ENCODE measurements at places on chromosomes 5 and 9.

GRCh38 chr5:151684690-151685361 is 1.9 kb downstream of the SPARC start:
- DNase-seq = no peak

GRCh38 chr5:104266161-104266560 is 703.6 kb upstream of the NUDT12 start:
- no peak for DNase-seq

DNA sequence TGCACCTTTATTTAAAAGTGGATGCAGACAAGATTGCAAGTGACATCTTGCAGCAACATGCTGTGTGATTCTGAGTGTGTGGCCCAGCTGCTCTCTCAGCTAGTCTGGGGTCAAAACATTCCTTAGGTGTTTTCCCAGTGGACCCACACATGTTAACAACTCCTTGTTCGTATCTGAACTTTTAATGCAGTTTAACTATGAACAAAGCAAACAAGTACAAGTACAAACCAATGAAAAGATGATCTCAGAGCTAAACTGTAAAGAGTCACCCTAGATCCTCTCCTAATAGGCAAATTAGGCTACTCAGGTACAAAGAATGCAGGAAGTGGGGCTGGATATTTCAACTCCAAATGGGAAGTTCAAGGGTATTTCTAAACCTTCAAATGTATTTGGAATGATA is 108.4 kb downstream of the ENTREP1 start:
- DNase-seq = no peak

DNA sequence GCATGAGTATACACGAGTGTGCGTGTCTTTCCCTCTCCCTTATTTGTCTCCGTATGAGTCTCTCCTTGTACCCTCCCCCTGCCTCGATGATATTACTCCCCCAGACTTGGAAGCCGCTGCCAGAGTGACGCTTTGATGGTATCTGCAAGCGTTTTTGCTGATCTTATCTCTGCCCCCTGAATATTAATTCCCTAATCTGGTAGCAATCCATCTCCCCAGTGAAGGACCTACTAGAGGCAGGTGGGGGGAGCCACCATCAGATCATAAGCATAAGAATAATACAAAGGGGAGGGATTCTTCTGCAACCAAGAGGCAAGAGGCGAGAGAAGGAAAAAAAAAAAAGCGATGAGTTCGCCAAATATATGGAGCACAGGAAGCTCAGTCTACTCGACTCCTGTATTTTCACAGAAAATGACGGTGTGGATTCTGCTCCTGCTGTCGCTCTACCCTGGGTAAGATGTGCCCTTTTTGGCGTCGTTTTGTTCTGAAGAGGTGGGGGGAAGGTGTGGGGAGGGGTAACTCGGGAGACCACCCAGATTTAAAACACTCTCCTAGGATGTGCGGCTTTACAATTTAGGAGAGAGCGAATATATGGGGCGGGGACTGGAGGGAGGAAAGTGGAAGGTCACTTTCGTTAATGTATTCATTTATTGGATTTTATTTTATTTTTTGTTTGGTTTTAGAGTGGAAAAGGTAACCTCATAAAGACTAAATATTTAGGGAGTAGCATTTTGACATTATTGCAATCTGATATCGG is at the start of gene GABRG2:
Gene GABRG2 (plus strand): TSS at position 119 of the 757 bp plus-strand sequence. CDS start 227 bp downstream, at position 346.
- no peak for DNase-seq

DNA sequence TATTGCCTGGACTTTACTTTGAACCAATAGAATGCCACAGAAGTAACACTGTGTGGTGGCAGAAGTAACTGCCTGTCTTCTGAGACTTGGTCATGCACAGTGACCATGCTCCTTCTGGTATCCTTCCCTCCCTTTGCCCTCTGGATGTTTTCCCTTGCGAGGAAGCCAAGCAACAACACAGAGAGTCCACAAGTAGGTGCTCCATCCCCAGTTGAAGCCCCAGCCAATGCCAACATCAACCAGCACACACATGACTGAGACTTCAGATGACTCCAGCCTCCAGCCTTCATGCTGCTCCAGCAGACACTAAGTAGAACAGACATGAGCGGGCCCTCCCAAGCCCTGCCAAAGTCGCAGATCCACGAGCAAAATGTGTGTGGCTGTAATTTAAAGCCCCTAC is 129.6 kb downstream of the EPB41L4A start:
- no peak for DNase-seq

DNA sequence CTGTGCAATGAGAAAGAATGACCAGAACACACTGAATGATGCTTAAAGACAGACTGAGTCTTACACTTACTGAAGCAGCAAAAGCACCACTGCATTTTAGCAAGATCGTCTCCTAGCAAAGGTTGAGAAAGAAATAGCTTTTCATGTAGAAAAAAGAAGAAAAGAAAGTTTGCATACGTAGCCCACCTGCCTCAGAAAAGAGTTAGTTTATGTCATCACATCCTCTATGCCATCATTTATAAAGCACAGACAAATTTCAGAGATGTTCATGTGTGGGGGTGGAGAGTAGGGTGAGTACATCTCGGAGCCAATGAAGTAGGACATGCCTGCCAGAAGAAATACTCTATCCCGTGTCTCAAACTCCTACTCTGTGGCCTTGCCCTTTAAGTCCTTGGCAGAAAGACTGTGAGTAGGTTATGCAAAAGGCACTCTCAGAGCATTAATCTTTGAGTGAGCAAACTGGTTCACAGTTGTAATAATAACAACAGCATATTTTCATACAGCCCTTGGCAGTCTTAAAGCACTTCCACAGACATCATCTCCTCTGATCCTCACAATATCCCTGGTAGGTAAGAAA is 22.4 kb downstream of the NRG2 start:
- no peak for DNase-seq

- DNase-seq = no peak
These were observed 214.5 kb upstream of the GRAMD2B start for GRCh38 chr5:126208691-126209090.

DNA sequence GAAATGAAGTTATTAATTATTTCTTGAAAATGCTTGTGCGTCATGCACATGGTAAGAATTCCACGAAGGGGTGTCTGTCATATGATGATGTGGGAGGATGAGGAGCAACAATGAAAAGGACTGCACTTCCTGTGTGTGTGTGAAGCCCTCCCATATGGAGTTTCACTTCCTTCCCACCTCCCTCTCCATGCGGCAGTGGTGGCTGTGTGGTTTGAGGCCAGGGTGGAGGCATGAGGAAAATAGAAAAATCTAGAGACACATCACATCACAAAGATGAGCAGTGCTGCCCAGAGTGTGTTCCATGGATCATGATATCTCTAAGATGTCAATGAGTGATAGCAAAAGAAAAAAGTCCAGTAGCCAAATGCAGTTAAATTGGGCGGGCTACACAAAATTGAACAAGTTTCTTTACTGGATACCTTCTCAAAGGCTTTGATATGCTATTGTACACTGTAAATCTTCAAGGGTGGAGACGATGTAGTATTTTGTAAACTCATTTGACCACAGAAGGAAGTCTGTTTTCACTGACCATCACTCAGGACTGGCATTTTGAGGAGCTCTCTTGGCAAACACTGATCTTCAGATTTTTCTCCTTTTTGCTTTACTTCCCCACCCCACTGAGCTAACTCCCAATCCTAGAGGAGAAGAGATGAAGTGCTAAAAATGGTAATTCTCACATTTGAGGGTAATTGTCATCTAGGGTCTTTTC is 55.7 kb upstream of the EQTN start:
- no peak for DNase-seq

- DNase-seq = no peak
These were observed 207.3 kb downstream of the CD180 start for GRCh38 chr5:66989286-66989685.

GRCh38 chr5:67301285-67301903 is 104.8 kb upstream of the CD180 start:
- DNase-seq = no peak

DNA sequence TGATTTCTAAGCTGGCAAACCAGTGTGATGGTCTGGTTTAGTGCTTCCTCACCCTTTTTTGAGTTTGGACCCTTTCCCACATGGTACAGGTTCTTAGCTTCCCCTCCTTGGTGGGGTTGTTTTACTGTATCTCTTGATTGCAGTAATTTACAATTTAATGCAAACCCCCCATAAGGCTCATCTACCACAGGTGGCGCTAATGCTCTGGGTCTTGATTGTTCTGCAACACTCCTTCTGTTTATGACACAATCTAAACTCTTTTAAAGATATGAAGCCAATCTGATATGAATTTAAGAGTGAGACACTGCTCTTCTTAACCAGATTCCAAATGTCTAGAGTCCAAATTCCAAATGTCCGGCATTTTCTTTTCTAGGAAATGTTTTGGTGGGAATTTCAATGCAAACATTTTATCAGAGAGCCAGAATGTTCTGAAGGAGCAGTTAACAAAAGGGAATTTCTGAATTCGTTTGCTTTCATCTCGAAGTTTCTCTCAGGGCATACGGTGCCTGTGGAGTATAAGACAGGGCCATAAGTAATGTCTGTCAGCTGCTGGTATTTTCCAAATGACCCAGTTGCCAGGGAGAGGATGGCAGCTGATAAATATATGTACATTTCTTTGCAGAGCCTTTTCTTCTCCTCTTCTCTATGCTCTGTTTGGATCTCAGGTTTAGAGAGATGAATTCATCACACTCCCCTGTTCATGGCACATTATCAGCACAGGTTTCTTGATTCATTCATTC is 246.8 kb downstream of the ARHGAP26 start:
- no peak for DNase-seq

DNA sequence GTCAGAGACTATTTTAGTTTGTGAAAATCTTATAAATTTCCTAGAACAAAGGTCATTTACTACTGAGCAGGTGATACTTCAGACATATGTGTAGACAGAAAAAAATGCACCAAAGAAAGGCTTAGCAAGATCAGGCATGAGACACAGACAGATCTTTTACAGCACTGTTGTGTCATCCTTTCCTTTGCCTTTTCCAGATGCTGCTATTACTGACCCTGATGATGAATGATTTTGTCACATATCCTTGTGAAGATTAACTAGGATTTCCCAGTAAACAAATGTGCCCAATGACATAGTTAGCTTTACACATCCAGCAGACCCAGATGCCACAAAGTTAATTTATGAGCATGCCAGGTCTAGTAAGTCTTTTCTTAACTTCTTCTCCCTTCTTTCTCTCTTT is 68.2 kb downstream of the DMRTA1 start:
- DNase-seq = no peak

DNA sequence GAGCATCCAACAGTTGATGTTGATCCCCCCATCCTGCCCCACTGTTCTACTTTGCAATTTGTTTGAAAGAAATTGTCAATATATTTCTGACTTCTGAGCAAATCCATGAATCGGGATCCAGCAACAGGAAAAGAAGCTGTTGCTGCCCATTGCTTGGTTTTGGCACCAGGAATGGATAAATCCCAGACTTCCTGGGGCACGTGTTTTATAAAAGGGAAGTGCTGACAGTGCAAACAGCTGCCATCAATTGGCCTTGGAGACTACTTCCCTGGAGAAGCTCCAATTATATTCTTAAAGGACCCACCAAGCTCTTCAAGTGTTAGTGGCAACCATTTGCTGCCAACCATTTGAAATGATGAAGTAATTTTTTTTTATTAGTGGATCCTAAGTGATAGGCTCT is 13.7 kb downstream of the STK32A start:
- DNase-seq = no peak

GRCh38 chr5:55363856-55364255 is 56.1 kb downstream of the MTREX start:
- DNase-seq = no peak

- DNase-seq = no peak
These were observed 19.0 kb upstream of the POC5 start for GRCh38 chr5:75736273-75736672.

GRCh38 chr5:1930501-1930879 is 47.8 kb upstream of the IRX4 start:
- no peak for DNase-seq

DNA sequence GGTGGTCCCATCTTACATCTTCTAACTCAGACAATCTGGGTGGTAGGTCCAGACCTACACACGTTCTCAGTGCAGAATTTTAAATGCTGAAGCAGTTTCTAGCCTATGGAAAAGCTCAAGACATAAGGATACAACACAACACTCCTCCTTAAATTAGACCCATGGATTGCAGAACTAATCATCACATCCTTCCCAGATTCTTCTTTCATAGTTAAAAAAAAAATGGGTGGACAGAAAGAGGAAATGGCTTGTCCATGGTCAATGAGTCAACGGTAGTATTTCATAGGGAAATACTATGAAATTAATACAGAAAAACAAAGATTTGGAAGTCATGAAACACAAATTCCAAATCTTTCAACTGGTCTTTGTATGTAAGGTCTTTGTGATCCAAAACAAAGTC is 106.9 kb downstream of the PAPPA start:
- no peak for DNase-seq

DNA sequence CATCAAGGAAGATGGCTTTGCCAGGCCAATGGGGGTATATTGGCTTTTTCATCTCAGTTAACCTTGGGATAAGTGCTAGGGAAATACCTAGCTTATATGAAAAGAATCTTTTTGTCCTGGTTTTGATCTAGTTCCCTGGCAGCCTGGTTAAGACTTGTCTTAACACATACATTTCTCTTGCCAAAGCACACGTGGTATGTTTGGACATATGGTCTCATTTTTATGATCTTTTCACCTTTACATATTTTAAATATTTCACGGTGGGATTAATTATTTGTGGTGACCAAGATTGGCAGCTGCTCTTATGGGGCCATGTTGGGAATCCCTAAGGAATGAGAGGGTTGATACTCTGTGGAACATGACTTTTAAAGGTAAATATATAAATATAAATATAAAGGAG is 312.5 kb downstream of the NPR3 start:
- DNase-seq = no peak

- DNase-seq = no peak
These were observed 17.8 kb downstream of the DMRT1 start for GRCh38 chr9:859251-859650.

- no peak for DNase-seq
These were observed 582.7 kb downstream of the DTWD2 start for GRCh38 chr5:118405650-118406061.

DNA sequence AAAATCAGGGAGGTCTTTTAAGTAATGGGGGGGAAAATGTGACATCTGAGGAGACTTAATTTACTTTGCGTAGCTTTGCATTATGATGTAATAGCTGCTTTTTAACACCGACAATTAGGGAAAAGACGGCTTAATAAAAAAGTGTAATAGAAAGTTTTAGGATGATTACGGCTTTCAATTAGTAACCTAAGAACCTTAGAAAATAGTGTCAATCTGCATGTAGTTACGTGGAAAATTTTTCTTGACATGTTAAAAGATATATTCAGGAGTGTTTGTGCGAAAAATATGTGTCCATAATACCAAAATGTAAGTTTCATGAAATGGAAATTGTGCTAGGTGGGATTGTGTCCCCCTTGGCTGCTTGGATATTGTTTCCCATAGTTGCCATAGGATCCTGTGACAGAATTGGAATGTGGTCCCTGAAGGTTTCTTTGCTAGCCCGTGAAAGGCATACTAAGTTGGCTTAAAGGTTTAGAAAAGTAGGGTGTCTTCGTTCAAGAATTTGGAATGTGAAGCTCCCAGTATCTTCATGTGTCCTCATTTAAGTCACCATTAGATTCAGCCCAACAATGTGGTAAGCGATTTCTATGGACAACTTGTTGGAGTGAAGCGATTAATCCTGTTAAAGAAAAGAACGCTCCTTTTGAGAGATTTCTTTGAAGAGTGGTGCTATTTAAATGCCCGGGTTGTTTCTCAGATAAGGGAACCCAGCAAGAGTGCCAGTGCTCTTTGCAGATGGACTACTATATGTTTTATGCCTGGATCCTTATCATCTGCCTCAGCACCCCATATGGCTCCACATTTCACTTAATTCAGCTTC is 2.0 kb downstream of the RGMB start:
- no peak for DNase-seq

Measured in stimulated activated CD4-positive, alpha-beta T cell treated with anti-CD3 and anti-CD28 coated beads, Interleukin-1b, Interleukin-23, amount 100 ng/mL, for 1 hour (primary cell).